H54 (cell line): ENCODE measurements at places on chromosomes 1 and 21.
A peak's percentile ranks its signal among the peaks of the same experiment; 100 is the strongest.

GRCh38 chr1:179231923-179232322, 2.4 kb upstream of the ABL2 start:
- DNase-seq = peak; percentile 28

DNA sequence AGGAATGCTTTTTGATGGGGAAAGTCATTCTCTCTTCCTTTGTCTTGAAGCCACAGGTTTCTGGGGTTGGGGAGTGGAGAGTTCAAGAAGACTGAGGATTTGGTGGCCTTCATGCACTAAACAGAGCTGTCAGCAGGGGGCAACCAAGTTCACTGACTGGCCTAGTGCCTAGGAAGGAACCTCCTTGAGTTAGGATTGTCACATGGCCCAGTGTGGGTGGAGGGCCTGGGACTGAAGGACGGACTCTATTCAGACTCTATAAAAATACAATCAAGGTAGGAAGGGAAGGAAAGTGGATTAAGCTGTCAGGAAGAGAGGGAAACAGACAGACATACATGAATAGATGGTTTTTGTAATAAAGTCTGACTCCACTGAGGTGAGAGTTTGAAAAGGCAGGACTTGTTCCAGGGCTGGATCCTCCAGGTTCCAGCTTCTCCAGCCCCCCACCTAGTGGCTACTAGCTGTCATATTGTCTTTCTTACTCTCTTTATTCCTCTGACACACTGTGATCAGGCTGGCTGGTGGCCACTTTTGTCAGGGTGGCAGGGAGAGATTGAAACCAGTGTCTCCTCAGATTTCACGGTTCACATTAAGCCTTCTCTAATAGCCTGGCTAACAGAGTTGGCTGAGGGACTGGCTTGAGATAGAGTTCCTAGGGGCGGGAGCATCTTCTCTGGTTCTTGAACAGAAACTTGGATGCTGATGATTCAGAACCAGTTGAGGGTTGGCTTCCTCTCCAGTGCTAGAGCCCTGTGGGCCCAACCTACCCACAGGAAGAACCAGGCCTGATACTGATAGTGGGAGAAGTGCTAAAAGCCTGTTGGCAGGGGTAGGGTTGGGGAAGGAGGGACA, 4.1 kb upstream of the SH3BGRL3 start:
- peak; percentile 62 for DNase-seq

GRCh38 chr1:201565771-201566528, 27.0 kb downstream of the NAV1 start:
- DNase-seq = no peak

DNA sequence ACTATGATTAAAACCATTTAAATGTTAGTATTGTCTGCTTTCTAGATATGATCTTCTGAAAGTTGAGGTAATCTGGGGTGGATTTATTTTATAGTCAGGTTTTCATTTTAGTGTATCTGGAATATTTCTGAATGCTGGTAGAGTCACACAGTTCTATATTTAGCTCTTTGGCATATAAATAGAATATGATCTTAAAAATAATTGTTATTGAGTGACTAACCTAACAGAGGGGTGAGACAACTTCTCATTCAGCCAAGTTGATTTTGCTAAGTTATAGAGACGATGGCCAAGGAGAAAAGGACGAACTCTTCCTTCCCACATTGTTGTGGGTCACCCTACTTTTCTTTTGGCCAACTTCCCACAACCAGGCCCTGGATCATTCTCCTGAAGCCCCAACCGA, 7.2 kb upstream of the MT1HL1 start:
- DNase-seq = no peak

GRCh38 chr1:36913016-36913415, 121.3 kb downstream of the GRIK3 start:
- DNase-seq = no peak

- no peak for DNase-seq
Measured at GRCh38 chr1:239011382-239011781, 375.0 kb upstream of the CHRM3 start.

- DNase-seq = no peak
Measured at GRCh38 chr21:25961042-25961441, 209.5 kb downstream of the APP start.

DNA sequence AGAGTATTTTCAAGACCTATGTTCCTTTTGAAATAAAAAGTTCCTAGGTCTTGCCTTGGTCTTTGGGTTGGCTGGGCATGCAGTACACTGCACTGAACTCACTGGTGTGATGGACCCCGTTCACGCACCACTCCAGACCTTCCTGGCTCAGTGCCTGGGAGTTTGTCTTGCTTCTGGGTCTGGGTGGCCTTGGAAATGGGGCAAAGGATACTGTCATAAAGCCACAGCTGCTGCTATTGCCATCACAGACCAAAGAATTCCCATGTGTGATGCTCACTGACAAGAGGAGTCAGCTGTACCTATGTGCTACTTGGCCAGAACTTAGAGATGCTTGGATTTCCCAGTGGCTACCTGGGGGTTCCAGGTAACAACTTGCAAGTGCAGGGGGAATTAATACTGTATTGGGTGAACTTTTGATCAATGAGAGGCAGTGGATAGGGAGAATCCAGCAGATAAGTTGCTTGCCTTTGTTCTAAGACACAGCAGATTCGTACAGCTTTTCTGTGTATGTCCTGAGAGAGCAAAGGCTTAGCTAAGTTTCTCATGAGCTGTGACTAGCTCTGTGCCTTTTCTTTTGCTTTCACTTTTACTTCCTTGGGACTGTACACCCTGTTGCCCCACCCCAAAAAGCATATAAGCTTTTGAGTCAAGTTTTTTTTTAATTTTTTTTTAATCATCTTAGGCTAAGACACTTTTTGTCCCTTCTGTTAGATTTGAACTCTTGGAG, 115.3 kb downstream of the RUNX1 start:
- no peak for DNase-seq

DNA sequence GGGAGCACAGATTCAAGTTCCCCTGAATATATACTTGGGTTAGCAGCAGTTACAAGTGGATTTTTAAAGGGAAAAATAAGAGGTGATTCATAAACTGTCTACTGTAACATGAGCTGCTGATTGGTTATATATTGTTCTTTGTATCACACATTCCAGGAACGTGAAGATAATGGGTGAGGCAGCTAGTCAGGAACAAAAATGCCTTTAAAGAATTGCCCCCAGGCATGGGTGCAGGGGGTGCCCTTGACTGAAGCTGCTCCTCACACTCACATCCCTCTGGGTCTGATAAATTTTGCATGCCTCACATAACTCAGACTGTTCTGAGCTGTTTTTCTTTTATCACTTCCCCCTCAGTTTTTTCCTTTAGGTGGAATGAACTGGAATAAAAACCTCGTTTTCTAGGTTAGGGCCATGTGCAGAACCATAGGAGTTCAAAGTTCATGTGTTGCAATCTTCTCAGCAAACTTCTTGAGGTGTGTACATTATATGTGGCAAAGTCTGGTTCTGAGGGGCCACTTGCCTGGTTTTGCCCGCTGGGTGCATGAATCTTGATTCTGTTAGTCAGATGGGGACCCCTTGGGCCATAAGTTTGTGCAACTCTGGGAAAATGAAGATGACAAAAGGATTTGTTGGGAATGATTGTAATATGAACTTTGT, 21.1 kb downstream of the TBX19 start:
- DNase-seq = peak; percentile 36

DNA sequence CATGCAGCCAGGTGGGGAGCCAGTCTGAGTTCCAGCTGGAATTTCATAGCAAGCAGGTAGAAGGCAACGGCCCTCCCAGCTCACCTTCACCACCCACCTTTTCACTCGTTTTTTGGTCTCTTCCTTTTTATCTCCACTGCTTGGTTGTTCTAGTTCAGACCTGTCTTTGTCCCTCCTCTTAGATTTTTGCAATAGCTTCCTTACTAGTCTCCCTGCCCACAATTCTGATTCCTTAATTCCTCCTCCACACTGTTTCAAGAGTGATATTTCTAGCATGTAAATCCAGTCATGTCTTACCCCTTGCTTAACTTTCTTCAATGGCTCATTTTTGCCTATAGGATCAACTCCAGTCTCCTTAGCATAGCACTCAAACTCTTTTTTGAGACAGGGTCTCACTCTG, 119.6 kb downstream of the TMEM53 start:
- no peak for DNase-seq

DNA sequence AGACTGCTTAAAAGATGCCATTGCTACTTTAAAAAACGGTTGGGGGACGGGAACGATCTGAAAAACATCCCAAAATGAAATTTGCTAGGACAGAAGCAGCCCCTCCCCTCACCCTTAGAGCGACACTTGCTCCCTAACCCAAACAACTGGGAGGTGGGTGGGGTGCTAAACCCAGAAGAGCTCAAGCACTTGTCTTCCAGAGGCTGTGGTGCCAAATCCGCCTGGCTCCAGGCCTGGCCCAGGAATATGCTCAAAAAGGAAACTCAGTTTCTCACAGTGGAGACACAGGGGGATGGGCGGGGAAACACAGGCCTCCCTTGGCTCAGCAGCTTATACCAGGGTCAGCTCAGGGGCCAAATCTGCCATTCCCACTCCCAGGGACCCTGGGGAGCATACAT, 644 bp upstream of the PBXIP1 start:
- DNase-seq = no peak

- no peak for DNase-seq
Measured at GRCh38 chr21:29677326-29677725, 262.5 kb downstream of the GRIK1 start.

GRCh38 chr1:147167365-147167764, 4.9 kb downstream of the PRKAB2 start:
- peak; percentile 68 for DNase-seq

- no peak for DNase-seq
Measured at GRCh38 chr1:228455715-228456114, 31.5 kb upstream of the RNF187 start.

GRCh38 chr1:153356392-153357075, 1.1 kb upstream of the S100A9 start:
- DNase-seq = no peak

- DNase-seq = peak; percentile 11
Measured at GRCh38 chr1:244451539-244451950, at the start of gene ADSS2. Gene ADSS2, minus strand, starts transcription at chr1:244451909. Its CDS starts 92 bp downstream, at chr1:244451817.

DNA sequence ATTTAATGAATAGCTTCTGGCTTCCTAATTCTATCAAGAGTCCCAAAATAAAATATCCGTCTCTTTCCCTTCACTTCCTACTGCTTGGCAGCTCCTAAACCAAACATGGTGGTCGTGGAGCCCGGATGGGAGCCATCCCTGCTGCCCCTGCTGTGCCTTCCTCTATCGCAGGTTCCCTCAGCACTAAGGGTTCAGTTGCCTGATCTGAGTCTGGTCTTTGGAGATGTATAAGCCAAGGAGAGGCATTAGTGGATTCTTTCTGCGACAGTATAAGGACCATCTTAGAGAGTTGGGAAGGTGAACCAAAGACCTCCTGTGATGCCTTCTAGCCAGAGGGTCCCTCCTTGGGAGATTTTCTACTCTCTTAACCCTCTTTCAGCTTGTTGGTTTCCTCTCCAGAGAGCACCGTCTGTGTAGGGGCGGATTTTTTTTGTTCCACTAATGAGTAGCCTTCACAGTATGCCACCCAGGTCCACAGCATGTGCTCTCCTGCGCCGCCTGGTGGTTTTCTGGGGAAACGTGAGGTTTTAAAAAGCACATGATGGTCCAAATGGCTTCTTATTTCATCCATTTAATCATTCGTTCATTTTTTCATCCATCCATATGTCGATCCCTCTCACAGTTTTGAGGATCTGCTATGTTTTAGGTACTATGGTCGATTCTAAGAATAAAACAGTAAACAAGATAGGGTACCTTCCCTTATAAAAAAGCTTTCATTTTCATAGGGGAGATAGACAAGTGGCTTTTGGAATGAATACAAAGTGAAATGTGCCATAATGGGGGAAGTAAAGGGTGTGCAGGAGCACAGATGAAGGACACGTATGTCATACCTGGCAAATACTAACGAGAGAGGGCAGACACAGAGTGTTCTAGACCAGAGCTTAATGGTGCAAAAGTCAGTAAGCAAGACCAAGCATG, 71.0 kb downstream of the NFASC start:
- DNase-seq = peak; percentile 69

- DNase-seq = no peak
Measured at GRCh38 chr1:85438353-85438752, 26.6 kb downstream of the DDAH1 start.

- no peak for DNase-seq
Measured at GRCh38 chr1:43054961-43055360, 96.3 kb upstream of the SLC2A1 start.

DNA sequence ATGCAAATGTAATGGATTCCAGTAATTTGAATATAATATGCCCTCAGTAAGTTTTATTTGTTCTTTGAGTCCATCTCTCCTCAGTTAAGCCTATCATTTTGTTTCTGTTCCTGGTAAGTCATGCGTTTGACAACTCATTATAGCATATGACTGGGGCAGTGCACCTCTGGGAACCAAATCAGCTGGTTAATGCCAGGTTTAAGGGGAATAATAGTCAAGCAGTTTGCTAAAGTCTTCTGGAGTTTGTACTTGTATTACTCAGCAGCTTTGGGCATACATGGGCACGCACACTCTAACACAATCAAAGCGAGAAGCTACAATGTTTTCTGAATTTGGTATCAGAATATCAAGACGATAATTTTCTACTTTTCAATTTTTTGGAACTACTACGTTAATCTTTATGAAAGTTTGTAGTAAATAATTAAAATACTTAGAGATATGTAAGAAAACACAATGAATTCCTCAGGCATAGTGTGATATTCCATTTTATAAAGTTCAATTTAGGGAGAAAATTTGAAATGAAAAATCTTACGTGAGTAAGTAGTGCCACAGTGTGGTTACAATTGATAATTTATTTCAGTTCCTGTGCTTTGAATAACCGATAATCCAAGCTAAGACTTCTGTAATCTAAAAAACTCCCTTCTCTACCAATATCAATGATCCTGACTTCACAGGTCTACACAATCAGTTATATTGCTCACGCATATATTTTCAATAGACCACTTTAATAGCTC, 43.8 kb upstream of the KCTD3 start:
- no peak for DNase-seq

DNA sequence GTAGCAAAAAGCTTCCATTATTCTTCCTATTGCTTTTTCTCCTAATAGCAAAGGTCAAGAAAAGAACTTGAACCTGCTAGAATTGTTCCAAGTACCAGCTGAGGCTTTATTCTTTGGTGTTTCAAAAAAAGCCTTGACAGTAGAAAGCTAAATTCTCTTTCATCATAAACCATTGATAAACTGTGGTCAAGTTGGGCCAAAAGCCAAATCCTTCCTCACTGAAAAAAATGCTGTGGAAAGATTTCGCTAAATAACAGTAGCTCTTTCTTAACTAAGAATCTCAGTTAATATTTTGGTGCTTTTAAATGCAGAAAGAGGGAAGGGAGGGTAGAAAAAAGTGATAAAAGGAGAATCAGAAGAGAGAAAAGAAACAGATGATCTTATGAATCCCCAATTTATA, 14.0 kb upstream of the JAM2 start:
- DNase-seq = no peak

GRCh38 chr1:241101622-241102021, 255.4 kb downstream of the RGS7 start:
- DNase-seq = no peak

- DNase-seq = no peak
Measured at GRCh38 chr21:44298301-44298700, 1.6 kb upstream of the PFKL start.

DNA sequence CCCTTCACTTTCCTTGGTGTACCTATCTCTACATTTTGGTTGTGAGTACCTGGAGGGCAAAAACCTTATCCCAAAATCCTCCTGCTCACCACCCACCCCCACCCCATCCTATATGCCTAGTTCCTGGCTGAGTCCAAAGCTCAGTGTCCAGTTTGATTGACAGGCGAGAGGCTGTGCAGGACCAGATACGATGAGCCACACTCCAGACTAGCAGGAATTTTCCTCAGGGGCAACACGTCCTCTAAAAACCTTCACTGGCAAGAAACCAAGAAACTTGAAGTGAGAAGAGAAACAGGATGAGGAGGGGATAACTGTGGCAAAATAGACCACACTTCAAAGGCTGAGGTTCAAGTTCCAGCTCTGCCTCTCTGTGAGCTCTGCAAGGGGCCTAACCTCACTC, 1.1 kb upstream of the SLAMF8 start:
- no peak for DNase-seq

- DNase-seq = no peak
Measured at GRCh38 chr1:24952413-24952841, 22.4 kb upstream of the RUNX3 start.
